ENCODE measurements at places on chromosomes 5 and 9.

DNA sequence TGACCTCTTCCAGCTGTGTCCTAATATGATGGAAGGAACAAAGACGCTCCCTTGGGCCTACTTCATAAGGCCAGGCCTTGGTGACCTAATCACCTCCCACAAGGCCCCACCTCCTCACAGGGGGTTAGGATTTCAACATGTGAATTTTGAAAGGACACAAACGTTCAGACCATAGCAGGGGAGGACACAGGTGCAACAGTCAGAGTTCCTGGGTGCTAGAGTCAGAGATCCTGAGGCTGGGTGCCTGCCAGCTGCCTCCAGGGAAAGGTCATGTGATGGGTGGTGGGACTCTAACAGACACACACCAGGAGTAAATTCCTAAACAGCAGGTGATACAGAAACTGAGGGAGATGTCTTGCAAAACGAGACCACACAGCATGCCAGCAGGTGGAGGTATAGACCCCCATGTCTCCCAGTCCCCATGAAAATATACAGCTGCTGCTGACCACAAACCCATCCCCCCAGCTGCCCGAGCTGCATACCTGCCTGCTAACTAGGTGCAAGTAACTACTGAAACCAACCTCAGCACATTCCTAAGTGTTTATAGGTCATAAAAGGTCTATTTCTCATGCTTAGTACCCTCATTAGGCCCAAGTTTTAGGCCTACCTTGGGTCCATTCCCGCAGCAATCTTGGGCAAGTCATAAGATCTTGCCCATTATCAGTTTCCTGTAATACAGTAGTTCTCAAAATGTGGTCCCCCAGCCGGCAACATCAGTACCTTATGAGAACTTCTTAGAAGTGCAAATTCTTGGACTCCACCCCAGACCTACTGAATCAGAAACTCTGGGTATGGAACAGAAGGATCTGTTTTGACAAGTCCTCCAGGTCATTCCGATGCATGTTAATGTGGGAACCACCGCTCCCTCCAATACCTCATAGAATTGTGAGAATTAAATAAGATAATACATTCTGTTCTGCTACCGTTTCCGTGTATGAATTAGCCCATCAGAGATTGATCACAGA is 245.3 kb downstream of the ENC1 start:
- peak; percentile 92 for DNase-seq

DNA sequence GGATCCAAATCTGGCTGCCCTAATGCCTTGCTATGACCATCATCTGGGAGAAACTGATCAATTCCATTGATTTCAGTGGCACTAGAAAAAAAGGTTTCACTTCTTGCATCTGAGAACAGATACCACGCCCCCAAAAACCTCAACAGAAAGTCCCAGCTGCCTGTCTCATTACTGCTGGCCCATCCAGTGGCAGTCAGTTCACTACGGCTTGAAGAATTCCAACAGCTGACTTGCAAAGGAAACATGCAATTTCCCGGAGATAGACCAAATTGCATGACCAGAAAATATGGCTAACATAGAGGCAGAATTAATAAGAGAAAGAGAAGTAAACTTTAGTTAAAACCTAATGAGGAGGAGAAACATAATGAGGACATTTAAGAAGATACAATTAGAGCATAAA is 48.6 kb downstream of the UGCG start:
- DNase-seq = peak; percentile 65

- DNase-seq = no peak
These were observed 132.6 kb upstream of the FSTL4 start for GRCh38 chr5:133744960-133745308.

DNA sequence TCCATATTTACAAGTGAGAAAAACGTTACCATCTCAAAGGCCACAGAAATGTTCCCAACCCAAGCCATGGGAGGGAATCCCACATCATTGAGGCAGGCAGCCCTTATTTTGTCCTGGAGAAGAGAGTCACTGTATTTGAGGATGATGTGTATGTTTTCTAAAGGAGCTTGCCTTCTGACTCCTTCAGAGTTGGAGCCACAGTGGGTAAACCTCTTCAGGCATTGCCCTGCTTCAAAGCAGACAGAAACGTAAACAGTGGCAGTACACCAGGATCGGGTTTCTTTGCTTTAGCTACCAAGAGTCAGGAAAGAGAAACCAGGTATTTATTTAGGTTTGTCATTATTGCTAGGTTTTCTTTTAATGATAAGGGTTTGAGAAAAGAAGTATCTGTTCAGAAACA is 45.7 kb downstream of the MUSK start:
- no peak for DNase-seq

GRCh38 chr5:90874066-90874465 is 315.5 kb downstream of the ADGRV1 start:
- no peak for DNase-seq

GRCh38 chr9:125536167-125536772 is 170.7 kb downstream of the MAPKAP1 start:
- DNase-seq = no peak

- DNase-seq = no peak
These were observed 133.1 kb upstream of the EPB41L4A start for GRCh38 chr5:112552216-112552615.

GRCh38 chr9:2039294-2040180 is 24.4 kb downstream of the SMARCA2 start:
- DNase-seq = no peak

DNA sequence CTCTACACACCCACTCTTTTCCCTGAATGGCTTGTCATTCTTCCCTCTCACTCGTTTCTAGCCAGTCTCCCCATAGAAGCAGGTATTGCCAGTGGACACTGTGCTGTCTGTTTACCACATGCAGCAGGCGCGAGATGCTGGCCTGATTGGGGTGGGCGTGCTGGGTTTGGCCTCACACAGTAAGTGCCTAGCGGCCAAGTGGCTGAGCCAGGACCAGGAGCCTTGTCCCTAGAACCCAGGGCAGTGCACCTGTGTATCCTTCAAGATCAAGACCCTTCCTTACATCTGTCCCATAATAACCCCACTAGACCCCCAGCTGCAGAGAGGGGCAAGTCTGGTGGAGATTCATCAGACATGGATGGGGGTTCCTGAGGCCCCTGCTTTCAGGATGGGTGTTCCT is 112.8 kb upstream of the IRX4 start:
- no peak for DNase-seq

- DNase-seq = no peak
These were observed 39.3 kb upstream of the ANKRD33B start for GRCh38 chr5:10524376-10525123.

DNA sequence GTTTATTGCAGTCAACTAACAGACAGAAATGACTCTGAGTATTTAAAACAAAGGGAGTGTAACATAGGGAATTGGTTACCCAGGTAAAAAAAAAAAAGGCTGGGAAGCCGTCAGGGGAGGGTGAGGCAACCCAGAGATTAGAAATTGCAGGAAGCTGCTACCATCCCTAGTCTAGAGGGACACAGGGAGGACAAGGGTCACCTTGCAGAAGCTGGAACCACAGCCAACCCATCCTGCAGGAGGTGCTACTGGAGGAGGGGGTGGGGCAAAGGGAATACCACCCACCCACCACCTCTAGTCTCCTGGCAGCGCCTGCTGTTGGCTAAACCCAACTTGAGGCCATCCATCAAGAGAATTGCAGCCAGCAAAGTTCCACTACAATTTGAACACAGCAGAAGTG is 6.5 kb downstream of the CAST start:
- DNase-seq = no peak

- DNase-seq = no peak
These were observed 1985.5 kb upstream of the CDH6 start for GRCh38 chr5:29208024-29208423.

- DNase-seq = no peak
These were observed 243.4 kb upstream of the PIK3R1 start for GRCh38 chr5:67971971-67972821.

- no peak for DNase-seq
These were observed 113.8 kb downstream of the ZNF462 start for GRCh38 chr9:106976772-106977171.

DNA sequence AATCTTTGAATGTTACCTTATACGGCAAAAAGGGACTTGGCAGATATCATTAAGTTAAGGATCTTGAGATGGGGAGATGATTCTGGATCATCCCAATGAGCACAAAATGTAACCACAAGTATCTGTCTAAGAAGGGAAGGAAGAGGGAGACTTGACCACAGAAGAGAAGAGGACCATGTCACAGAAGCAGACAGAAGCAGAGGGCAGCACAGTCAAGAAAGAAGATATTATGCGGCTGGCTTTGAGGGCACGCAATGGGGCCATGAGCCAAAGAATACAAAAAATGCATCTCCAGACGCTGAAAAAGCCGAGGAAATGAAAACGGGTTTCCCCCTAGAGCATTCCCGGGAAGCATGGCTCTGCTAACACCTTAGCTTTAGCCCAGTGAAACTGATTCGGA is 225.3 kb downstream of the NR2F1-AS1 start:
- DNase-seq = no peak

- no peak for DNase-seq
These were observed 97.9 kb downstream of the CHSY3 start for GRCh38 chr5:130002183-130002582.

DNA sequence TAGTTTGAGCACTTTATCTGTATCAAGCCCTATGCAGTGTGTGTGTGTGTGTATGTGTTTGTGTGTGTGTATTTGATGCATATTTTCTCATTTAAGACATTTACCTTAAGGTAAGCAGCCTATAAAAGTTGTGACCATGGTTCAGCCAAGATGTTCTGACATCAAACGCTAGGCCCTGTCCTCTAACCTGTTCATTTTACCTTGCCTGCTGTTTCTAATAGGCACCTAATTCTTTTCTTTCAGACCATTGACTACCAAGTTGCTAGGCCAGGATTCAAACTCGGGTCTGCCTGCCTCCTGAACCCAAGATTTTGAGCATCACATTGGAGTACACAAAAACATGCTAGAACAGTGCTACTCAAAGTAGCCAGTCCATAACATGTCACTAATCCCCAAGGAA is 274.5 kb downstream of the PLK2 start:
- no peak for DNase-seq
